ENCODE measurements at places on chromosomes 12 and 14.

- DNase-seq, result no peak
Measured at GRCh38 chr12:46916796-46917419, 91.1 kb upstream of the SLC38A4 start.

- DNase-seq, result no peak
Measured at GRCh38 chr12:25816637-25817036, 141.8 kb upstream of the RASSF8 start.

DNA sequence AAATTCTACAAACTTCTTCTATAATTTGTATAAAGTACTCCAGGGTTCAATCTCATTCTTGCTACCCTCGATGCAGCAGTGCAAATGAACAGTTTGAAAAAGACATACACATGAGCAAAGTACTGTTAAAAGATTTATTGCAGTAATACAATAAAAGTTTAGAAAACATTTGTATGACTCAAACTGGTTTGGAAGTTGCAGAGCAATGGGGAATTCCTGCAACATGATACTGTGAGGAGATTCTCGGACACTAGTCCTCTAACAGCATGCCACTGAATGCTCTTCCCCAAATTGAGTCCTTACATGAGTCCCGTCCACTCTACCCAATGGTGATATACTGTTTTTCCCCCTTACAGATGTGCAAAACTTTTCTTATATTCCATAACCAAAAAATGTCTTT, 45.4 kb downstream of the ATG14 start:
- DNase-seq, result no peak

DNA sequence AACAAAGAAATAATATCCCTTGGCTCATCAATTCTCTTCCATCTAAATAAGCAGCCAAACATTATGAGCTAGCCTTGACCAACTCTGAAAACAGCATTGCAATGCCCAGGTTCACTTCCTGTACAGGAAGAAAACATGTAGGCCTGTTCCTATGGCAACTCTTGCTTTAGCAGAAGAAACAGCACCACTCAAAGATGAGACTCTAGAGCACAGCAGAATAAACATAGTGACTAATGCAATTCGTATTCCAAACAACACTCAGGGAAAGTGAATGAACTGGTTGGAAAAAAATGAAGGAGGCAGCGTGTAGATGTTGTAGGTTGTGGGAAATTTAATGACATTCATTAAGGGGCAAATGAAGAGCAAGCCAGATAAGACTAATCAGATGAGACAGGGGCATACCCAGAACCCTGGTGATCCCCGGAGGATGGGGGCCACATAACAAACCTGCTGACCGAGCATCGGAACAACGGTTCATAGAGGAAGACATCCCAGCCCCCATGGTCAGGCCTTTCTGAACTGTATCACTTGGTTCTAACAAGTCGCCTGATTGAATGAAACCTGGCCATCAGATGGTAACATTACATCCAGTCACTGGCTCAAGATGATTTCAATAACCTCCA, 9.0 kb downstream of the ARHGDIB start:
- peak; percentile 39 for DNase-seq

DNA sequence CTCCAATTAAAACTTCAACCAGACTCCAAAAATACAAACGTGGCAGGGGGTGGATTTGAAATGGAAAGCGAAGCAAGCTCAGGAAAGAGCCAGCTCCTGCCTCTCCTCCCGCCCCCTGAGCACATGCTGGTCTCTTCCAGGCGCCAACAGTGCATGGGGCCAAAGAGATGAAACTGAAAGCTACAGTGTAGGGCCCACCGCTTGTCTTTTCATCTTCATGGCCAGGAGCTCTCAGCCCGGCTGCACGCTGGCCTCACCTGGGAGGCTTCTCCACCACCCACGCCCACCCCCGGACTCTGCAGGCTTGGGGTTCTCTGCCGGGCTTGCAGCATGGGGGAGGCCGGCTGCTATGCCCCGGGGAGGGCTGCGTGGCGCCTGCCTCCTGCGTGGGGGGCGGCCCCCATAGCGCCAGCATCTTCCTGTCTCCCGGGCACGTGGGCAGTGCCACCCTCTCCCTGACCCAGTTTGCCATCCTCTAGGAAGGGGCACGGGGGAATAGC, 2.0 kb downstream of the RIMBP2 start:
- DNase-seq, result no peak

DNA sequence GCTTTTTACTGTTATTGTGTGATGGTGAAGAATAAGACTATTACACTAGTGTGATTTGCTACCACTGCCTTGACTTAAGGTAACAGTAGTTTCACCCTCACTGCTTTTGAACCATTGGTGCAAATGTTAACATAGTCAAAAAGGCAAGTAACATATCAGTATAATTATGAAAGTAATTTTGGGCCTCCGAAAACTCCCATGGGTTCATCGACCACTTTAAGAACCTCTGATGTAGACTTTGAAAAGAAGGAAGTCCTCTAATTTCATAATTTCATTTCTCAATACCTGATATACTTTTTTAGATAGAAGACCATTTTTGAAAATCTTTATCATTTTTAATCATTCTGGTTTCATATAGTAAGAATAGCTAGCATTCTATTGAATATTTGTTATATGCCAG, 57.7 kb downstream of the ETNK1 start:
- no peak for DNase-seq

GRCh38 chr14:50666772-50667683, 1.1 kb downstream of the SAV1 start:
- peak; percentile 27 for DNase-seq

DNA sequence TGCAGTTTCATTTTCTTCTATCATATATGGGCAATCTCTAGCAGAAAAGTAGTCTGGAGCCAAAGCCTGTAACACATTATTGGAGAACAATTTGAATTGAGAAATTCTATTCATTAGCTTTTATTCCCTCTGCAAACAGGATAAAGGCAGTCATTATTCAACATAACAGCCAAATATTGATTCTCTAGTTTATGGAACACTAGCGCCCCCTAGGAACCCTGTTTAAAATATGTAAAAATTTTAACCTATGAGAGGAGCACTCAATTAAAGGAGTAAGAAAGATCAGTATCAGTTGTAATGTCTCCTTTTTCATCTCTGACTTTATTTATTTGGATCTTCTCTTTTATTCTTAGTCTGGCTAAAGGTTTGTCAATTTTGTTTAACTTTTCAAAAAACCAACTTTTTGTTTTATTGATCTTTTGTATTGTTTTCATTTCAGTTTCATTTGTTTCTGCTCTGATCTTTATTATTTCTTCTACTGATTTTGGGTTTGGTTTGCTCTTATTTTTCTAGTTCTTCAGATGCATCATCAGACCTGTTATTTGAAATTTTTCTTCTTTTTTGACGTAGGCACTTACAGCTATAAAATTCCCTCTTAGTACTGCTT, 4.8 kb upstream of the LMNTD1 start:
- DNase-seq, result no peak

GRCh38 chr12:27464220-27464554, 17.7 kb downstream of the SMCO2 start:
- no peak for DNase-seq

DNA sequence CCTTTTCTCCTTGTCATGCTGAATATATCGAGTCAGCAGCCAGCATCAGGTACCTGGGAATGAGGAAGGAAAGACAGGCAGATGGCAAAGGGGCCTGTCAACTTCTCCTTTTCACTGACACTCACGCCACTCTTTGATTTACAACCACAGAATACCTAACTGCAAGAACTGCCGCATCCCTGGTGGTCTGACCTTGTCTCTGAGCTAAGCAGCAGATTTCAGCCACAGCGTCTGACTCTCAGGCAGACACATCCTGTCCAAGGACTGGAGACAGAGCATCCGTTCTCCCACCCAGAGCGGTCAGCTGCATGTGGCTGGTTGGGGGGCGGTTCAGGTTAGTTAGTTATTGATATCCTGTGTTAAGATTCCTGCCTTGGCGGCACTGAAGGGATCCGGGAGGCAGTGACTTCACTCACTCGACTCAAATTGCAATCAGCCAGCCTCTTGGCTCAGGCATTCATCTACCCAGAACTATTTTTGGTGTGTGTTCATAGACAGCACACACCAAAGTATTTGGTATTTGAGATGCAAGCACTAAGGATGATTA, 11.2 kb upstream of the MAP1LC3B2 start:
- no peak for DNase-seq

- no peak for DNase-seq
Measured at GRCh38 chr12:98355322-98355721, 160.1 kb upstream of the TMPO start.

- no peak for DNase-seq
Measured at GRCh38 chr12:58621126-58621525, 299.2 kb downstream of the LRIG3 start.

GRCh38 chr14:71533390-71533789, 398.8 kb upstream of the RGS6 start:
- DNase-seq, result no peak

DNA sequence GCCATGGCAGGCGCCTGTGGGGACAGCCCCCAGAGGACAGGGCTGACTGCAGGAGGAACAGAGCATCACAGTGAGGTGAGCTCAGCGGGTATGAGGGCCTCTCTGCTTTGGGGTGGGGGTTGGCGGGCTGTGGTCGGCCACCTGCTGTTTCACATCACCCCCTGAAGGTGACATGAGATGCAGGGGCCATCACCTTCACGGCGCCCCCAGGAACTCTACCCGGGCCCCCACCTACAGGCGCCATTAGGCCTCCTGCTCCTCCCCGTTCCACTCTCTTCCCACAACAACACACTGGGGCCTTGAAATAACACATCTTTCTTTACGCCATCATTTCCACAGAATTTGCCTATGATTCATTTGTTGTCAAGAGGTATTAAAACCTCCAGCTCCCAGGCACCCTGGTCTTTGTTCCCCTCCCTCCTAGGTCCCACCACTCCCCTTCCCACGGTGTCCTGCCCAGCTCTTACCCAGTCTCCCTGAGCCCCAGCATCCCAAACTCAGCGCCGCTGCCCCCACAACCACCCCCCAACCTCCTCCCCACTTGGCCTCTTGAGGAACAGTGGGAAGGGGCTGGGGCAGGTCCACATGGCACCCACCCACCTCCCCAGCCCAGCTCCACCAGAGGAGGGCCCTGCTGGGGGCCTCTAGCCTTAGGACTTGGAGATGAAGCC, 12.7 kb upstream of the HDAC7 start:
- no peak for DNase-seq

DNA sequence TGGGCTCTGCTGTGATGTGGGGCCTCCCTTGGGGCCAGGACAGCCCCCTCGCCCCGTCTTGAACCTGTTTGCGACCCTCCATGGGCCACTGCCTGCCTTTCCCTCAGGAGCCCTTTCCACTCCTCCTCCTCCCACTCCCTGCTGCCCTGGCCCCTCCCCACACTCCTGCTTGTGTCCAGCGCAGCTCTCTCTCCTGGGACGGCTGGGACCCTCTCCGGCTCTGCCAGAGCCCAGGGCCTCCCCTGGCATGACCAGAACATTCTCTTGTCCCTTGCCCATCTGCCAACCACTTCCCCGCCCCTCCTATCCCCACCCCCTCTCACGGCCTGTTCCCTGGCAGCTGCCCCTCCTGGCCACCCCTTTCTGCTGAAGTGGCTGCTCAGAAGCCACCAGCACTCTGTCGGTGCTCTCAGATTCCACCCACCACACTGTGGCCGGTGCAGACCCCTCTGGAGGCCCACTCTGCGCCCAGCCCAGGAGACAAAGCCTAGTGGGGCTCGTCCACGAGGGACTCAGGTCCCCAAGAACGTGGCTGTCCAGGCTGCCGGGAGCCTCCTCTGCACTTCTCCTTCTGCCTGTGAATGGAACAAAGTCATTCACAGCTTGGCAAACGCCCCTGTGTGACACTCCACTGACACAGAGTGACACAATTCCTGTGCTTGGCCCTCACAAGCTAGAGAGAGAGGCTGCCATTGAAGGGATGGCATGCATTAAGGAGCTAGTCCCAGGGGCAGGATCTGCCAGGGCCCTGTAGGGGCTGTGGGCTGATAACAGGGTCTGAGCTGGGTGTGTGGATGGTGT, 1.4 kb downstream of the ASPG start:
- DNase-seq, result no peak

- DNase-seq, result peak; percentile 21
Measured at GRCh38 chr12:83823386-83824045, 1089.1 kb downstream of the SLC6A15 start.

DNA sequence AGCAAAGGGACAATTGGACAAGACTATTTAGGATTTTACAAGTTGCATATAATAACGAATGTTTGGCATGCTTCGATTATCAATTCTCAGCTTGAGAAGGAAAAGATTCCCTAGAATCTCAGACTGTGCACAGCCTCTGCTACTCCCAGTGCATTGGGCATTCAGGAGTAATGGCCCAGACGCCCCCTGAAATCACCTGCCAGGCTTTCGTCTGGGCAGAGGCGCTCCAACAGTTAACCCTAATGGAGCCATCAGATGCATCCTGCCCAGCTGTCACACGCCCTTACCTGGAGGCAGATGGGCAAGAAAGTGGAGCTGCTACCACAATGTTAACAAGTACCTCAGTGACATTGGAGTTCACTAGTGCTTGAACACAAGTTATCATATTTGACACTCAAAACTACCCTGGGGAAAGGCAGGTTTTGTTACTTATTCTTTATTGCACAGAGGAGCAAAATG, 927 bp upstream of the LRP6 start:
- DNase-seq, result peak; percentile 38

GRCh38 chr12:4387607-4388006, 8.1 kb upstream of the FGF23 start:
- DNase-seq, result no peak

GRCh38 chr12:69512820-69513219, 42.6 kb downstream of the FRS2 start:
- no peak for DNase-seq

- no peak for DNase-seq
Measured at GRCh38 chr14:37241198-37241597, 43.5 kb downstream of the MIPOL1 start.

DNA sequence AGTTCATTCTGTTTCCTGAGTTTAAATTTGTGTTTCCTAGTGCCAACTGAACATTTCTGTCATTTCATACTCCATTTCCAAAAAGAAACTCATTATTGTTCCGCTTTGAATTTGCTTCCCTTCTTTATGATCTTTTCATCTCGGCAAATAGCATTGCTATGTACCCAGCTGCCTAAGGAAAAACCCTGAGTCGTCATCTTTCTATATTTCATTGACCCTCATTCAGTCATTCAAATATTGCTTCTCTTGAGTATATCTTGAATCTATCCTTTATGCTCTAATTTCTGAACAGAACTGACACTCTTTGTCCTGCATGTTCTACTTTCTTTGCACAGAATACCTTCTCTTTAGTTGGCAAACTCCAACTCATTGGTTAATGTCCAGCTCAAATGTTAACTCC, 35.9 kb downstream of the ADIPOR2 start:
- DNase-seq, result no peak

- DNase-seq, result peak; percentile 94
Measured at GRCh38 chr12:3204143-3204542, 127.0 kb downstream of the TSPAN9 start.

GRCh38 chr12:122533856-122534255, 6.8 kb downstream of the KNTC1 start:
- DNase-seq, result no peak

- DNase-seq, result no peak
Measured at GRCh38 chr14:78985668-78986381, 815.7 kb downstream of the NRXN3 start.

DNA sequence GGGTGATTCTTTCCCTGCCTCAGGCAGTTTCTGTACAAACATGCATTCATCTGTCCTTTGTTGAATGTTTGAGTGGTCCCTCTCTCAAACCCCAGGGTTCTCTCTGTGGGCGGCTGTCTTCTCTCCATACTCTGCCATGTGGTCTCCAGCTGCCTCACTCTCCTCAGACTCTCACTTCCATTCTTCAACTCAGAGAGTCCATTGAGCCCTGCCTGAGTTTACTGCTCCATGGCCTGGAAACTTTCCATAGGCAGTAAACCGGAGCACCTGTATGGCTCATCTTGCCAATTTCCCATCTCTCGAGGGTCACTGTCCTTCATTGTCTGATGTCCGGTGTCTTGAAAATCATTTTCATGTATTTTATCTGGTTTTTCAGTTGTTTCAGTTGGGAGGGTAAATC, 11.3 kb downstream of the C14orf132 start:
- DNase-seq, result no peak

Data from NCI-H510A (cell line).